ENCODE measurements at places on chromosomes 13 and 19.

GRCh38 chr13:26653842-26654241 is 96.4 kb downstream of the WASF3 start:
- no peak for DNase-seq

DNA sequence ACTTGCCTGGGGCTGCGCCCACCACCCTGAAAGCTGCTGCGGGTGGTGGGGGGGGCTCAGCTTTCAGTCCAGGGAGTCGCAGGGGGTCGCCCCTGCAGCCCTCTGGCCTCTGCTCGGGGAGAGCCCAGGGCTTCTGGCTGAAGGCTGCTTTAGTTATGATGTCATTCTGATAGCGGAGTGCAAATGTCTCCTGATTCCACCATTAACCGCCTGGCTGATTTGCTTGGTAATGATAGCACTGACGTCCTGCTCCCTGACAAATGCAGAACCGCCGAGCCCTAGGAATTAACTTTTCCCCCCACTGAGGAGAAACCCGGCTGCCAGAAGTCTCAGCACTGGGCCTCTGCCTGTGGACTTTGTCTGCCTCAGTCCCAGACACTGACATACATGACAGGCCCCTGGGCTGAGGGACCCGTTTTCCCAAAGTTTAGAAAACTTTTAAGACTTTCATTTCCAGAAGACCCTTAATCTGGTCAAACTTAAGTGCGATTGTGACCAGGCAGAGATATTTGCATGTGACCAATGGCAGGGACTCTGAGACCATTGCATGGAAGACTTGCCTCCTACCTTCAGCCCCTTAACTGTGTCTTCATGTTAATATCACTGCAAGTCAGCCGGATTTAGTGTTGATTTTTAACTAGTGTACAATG is 142.5 kb upstream of the ZNF536 start:
- DNase-seq: no peak

DNA sequence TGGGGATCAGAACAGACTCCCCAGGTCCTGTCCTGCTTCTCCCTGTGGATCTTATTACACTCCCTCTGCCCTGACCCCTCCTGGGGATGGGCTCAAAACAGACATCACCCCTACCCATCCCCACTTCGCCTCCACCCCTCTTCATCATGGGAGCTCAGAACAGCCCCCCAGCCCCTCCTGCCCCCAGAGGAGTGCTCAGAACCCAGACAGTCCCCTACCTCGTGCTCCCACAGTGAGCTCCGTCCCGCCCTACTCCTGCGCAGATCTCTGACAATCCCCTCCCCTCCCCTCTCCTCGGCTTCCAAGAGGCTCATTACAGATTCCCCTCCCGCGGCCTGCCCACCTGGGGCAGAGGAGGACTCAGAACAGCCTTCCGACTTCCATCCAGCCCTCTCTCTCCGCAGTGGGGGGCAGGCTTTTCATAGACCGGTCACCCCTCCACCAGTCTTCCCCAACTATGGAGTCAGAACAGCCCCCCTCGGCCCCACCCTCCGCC is 6.1 kb downstream of the NXNL1 start:
- DNase-seq: no peak

GRCh38 chr19:12666265-12667048 is at the start of the genes MAN2B1 and WDR83:
Gene MAN2B1, minus strand, starts transcription at chr19:12666742. Its CDS starts 41 bp downstream, at chr19:12666701.
Gene WDR83, plus strand, starts transcription at chr19:12666807. Its CDS starts 2,984 bp downstream, at chr19:12669791.
- DNase-seq: peak; percentile 85

GRCh38 chr13:30551189-30551588 is 66.5 kb upstream of the USPL1 start:
- peak; percentile 29 for DNase-seq

DNA sequence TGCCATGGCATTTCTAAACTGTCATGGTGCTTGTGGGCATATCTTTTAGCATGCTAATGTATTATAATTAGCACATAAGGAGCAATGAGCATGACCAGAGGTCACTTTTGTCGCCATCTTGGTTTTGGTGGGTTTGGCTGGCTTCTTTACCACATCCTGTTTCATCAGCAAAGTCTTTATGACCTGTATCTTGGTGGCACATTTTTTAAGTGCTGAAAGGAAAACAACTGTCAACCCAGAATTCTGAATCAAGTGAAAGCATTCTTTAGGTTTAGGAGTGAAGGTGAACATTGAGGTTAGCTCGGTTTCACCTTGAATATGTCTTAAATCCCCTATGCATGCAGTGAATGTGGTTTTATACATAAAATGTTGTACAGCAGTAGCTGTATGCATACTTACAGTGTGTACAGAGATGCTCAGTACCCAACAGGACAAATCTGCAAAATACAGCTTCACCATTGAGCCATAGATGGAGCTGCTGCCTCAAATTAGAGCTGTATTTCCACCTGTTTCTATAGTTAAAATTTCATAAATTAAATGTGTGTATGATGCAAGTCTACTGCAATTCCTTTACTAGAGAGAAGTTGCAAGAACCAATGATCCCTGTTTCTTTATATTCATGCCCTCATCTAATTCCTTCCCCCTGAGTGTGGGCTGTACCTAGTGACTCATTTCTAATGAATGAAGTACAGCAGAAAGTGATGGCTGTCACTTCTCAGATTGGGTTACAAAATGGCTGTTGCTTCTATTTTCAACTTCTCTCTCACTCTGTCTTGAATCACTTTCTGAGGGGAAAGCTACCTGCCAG is 25.2 kb upstream of the IGSF23 start:
- DNase-seq: no peak

DNA sequence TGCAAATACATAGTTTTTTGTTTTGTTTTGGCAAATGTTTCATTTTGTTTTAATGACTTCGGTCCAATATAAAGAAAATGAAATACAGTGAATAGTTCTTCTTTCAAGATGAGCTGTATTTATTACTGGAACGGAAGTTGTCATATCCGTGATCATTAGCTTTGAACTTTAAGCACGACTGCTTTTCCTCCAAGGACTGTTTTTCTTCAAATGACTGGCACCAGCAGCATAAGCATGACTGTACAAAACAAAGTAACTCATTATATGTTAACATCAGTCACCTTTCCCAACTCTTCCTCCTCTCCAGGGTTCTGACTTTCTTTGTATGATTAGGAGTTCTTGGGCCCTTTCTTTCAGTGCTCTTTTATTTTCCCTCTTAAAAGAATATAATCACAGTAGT is 20.5 kb downstream of the EDNRB start:
- no peak for DNase-seq

DNA sequence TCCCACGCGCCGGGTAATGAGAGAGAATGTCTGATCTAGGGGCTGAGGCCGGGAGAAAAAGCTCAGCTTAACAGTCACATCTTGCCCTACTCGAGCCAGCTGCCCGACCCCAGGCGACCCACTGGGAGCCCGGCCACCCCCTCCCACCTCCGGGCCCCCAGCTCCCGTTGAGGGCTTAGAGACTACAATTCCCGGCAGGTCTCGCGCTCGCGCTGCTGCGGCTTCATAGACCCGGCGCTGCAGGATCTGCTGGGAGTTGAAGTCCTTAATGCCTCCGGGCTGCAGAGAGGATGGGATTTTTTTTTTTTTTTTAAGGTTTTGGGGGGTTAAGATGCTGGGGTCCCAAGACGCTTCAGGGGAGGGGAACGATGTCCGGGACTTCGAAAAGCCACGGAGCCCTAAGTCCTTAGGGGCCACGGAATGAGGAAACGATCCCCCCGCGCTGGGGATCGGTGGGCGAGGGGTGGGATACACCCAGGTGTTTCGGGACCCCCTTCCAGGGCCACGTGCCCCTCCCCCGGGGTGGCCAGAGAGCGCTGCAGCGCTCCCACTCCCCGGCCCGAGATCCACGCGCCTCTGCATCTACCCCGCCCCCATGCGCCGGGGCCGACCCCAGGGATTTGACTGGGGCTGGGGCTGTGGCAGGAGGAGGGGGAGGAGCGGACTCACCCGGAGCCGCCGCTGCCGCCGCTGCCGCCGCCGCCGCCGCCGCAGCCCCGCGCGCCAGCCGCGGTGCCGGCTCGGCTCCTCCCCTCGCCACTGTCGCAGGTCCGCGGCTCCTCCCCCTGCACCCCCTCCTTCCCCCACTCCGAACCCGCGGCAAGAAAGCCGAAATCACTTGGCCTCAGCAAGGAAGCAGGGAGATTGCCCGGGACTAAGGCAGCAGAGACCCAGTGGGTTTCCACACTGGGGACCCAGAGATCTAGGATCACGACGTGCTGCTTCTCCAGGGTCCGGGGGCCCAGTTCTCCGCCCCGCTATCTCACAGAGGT is at the start of gene SYT3:
TSS of gene SYT3 (minus strand) at position 761 of the 992 bp plus-strand sequence. CDS start 2,470 bp downstream, outside the sequence.
- DNase-seq: no peak

- DNase-seq: no peak
Measured at GRCh38 chr13:28935104-28935503, 115.0 kb downstream of the MTUS2 start.

GRCh38 chr19:11685676-11686650 is 52.8 kb downstream of the ZNF823 start:
- no peak for DNase-seq

GRCh38 chr19:54255105-54255775 is 1.8 kb downstream of the LILRB5 start:
- DNase-seq: no peak

DNA sequence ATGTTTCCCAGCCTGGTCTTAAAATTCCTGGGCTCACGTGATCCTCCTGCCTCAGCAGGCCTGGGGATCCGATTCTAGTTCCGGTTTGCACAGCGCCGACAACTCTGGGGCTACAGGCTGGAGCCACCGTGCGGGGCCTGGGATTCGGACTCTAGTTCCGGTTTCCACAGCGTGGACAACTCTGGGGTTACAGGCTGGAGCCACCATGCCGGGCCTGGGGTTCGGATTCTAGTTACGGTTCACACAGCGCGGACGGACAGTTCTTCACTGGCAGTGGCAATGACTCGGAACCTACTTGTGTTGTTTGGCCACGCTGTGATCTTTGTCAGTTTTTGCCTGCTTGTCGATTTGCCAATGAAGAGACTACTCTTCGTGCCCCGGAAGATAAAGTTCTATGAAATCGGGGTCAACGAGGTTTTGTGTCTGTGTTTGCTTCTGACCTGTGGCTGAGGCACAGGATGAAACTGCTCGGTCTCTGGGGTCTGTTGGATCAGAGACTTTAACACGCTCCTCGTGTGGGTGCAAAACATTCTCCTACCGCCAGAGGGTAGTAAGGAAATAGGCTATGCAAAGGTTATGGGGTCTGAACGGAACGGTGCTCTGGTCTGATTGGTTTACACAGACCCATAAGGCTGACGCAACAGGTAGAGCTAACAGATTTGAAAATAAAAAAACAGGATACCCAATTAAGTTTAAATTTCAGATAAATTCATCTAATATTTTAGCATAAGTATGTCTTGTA is 12.1 kb upstream of the ZSCAN1 start:
- peak; percentile 74 for DNase-seq

DNA sequence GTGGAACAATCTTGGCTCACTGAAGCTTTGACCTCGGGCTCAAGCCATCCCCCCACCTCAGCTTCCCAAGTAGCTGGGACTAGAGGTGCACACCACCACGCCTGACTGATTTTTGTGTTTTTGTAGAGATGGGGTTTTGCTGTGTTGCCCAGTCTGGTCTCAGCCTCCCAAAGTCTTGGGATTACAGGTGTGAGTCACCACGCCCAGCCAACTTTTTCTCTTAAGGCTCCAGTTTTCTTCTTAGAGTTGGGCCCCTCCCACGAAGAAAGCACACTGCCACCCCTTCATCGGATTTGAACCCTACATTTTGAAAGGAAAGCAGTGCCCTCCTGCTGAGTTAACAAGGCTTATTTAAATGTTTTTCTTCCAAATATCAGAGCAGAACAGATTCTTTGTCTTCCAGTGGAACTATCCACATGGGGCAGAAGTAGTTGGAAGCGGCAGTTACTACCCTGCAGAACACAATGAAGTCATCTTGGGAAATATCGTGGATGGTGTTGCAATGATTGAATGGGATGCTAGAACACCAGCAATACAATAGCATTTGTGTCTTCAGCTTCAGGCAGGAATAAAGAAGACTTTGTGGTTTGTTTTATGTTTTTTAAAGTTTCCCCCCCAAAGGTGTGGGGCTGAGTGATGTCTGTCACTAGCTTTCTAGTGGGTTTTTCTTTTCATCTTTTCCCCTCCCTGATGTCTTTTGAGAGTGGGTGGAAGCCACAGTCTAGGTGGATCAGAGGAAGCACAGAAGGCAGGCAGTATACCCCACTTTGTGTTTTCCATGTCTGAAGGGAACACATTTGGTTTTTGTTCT is 8.9 kb downstream of the ACTN4 start:
- no peak for DNase-seq

DNA sequence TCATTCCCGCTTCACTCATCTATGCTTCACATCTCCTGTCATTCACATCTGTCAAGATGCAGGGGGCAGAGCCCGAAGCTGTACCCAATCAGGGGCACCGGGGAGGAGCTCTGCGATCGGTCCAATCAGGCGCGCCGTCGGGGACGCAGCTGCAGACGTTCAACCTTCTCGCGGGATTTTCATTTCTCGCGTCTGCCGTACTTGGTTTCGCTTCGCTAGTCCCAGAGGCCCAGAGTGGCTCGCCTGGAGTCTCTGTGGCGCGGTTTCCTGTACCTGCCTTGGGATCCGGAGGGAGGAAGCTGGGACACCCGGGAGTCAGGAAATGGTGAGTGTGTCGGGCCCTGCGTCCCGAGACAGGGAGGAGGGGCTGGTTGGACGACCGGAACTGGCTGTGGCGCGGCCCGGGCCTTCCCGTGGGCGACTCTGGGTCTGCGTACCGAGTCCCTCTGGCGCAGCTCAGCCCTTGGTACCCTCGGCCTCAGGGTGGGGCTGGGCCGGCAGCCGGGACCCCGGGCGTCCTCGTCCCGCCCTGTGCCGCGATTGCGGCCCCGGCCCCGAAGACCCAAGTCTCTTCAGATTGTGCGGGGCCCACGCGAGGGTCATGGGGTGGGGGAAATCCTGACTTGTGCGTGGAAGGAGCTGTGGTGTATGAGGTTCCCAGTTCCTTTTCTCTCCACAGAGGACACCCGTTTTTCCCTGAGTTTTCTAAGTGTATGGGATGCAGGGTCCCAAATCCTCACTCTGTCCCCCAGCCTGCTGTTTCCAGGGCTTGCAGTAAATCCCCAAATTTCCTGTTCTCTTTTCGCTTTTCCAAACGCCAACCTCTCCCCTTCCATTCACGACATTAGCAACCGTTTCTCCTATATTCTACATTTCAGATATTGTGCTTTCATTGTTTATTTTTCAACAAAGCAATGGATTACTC is at the start of gene ZNF136:
TSS of gene ZNF136 (plus strand) at position 215 of the 925 bp plus-strand sequence. CDS start at position 323, 108 bp downstream.
- DNase-seq: peak; percentile 88

DNA sequence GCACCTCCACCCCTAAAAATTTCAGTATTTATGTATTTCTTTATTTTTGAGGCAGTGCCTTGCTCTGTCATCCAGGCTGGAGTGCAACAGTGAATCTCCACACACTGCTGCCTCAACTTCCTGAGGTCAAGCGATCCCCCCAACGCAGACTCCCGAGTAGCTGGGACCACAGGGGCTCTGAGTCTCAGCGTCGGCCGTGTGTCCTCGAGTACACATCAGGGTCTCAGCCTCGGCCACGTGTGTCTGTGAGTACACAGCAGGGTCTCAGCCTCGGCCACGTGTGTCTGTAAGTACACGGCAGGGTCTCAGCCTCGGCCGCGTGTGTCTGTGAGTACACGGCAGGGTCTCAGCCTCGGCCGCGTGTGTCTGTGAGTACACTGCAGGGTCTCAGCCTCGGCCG is 21.2 kb downstream of the C2CD4C start:
- no peak for DNase-seq

DNA sequence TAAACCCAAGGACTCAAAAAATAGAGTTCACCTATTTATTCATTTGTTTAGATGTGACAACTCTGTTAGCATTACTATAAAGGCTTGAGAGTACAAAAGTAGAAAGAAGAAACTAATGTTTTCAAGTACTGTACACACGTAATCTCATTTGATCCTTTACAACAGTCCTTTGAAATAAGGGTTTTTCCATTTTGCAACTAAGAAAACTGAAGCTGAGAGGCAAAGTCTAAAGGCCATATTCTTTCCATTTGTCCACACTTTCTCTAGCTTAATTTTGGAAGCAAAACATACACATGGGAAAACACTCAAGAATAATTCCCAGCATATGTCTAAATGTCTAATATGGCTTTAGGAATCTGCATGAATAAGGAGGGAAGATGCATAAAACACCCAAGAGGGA is 34.1 kb downstream of the ZAR1L start:
- no peak for DNase-seq

GRCh38 chr13:108306860-108307259 is 37.3 kb downstream of the TNFSF13B start:
- DNase-seq: no peak
